ENCODE measurements at places on chromosomes 4 and X. TPM values are rescaled to one million over a fixed set of nuclear protein-coding genes. Genes with fewer than 3 reads are reported as not detected.

The SOWAHB gene
- total RNA-seq, result not detected

The USP17L12 gene
- total RNA-seq, result not detected

The STBD1 gene
- 7.2 TPM for total RNA-seq

The AKAP14 gene
- total RNA-seq, result not detected

The GUCY1B1 gene
- 4.4 TPM for total RNA-seq

The SSX2B gene
- not detected for total RNA-seq

All from uterine smooth muscle cell (primary cell).